ENCODE measurements at places on chromosomes 1 and 21.

DNA sequence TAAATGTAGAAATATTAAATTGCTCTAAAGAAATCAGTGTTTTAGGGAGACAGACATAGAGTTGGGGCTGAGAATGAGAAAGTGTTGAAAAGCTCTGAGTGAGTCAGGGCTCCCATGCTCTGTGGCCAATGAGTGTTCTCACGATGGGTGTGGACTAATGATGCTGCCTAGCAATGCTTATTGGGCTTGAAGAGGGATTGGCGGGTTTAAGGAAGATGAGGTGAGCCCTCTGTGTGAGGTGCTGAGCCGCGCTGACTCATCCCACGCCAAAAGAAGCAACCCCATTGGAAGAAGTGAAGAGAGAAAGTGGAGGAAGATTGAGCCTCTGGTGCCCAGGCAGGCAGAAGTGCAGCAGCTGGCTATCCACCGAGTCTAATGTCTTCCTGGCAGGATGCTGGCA lies 65.1 kb upstream of the DPT start:
- DNase-seq, result no peak

- no peak for DNase-seq
These were observed 33.7 kb downstream of the IER5 start for GRCh38 chr1:181122222-181122621.

DNA sequence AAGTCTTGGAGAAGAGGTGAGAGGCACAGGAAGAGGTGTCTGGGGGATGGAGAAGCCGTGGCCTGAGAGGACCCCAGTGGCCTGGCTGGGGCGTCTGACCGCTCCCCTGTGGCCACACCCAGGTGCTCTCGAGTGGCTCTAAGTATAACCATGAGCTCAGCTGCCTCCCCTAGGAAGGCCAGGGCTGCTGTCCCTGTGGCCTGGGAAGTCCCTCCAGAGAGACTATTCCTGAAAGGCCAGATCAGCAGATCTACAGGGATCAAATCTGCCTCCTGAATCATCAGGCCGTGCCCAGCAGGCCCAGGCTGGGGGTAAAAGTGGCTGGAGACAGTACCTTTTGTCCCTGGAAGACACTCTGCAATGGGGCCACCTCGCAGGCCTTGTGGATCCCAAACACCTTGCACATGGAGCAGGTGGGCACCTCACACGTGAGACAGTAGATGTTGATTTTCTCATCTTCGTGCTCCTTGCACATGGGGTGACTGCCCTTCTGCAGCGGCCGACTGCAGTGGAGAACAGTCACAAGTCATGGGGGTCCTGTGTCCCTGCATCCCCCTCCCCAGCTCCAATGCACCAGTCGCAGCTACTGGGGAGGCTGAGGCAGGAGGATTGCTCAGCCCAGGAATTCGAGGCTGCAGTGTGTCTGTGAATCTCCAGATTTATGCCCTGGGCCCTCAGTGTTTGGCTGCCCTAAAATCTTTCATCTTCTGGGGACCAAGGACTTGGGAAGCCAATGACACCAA lies 6.4 kb downstream of the TRIM63 start:
- DNase-seq, result no peak

DNA sequence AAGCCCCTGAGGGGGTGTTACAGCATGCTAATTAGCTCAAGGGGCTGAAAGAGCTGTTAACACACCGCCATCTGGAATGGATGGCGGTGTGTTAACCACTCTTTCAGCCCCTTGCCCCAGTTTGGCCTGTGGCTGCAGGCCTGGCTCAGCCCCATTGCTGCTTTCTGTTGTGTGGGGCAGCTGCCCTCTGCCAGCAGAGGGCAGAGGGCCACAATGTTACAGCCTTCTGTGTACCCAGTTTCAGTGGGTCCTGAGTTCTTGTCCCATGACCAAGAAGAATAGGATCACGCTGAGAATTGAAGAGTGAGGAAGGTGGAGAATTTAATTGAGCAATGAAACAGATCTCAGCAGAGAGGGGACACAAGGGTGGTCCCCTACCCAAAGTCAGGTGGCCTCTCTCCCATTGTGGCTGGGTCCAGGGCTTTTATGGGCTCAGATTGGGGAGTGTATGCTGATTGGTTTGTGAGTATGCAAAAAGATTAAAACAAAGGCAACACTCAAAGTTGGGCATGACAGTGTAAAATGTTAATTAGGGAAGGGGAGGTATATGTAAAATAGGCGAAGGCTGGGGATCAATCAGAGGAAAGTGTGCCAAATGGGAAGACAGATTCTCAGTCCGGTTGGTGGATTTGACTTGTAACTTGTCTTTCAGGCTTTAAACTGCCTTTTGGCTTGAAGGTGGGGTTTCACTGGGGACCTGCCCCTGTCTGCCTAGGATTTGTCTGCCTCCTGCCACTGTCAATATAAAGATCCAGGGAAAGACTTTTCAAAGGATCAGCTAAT lies 142.2 kb downstream of the RABGAP1L start:
- DNase-seq, result no peak

- DNase-seq, result no peak
These were observed 629 bp downstream of the TAF5L start for GRCh38 chr1:229625071-229625914.

- no peak for DNase-seq
These were observed 35.9 kb downstream of the CNST start for GRCh38 chr1:246602194-246602593.

DNA sequence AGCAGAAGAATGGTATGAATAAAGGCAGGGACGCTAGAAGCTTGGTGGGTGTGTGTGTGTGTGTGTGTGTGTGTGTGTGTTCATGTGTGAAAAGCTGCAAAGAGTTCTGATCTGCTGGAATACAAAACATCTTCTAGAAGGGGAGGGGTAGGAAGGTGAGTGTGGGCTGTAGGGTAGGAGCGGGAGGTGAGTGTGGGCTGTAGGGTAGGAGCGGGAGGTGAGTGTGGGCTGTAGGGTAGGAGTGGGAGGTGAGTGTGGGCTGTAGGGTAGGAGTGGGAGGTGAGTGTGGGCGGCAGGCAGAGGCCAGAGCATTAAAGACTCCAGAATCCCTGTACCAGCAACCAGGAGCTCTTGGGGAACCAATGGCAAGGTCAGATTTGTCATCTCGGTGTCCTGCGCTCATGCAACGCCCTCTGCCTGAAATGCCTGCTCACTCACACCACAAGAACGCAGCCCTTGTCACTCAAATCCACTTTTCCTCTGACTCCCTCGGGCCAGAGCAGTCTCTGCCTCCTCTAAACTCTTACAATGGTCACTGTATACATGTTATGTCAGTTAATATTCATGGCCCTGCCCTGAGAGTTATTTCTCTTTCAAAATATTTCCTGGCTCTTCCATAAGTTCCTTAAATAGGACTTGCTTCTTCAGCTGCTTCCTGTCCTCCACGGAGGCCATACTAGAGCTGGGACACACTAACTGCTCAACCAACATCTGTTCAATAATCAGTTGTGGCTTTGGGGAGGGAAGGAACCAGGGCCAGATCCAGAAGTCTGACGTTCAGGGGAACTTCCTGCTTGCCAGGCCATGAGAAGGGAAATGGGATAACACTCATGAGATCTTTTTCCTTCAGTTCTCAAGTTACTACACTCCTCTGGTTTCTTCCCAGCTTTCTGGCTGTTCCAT lies 53.6 kb upstream of the ZNF644 start:
- no peak for DNase-seq

- DNase-seq, result no peak
These were observed 8.0 kb downstream of the STX6 start for GRCh38 chr1:181014477-181015250.

GRCh38 chr1:224333939-224334786 lies 4.2 kb upstream of the NVL start:
- no peak for DNase-seq

DNA sequence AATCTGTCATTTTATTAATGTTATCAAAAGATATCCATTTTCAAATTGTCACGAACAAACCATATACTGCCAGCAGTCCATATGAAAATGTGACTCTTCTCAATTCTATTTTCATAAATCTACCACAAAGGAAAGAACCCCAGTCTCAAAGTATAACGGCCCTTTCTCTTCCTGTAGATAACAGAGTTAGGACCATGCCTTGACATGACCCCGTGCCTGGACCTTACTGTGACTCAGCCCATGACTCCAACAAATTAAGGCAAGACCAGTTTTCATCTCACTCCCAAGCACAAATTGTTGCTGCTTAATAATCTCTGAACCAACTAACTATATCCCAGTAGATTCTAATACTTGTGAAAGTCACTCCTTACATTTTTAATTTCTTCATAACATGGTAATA lies 124.4 kb upstream of the NFIA start:
- DNase-seq, result no peak

DNA sequence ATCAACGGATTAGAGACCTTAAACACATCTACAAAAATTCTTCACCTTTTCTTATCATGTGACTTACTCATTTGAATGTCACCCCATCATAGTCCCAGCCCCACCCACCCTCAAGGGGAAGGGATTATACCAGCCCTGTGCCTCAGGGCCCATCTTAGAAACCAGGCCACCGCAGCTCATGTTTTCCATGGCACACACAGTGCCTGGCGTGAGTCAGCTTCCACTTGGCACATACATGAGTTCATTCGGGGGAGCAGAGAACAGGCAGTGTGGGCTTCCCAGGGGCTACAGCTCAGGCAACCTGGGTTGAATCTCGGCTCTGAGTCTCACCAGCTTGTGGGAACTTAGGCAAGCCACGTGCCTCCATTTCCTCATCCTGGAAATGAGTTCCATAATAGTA lies 310.6 kb downstream of the NPHP4 start:
- no peak for DNase-seq

DNA sequence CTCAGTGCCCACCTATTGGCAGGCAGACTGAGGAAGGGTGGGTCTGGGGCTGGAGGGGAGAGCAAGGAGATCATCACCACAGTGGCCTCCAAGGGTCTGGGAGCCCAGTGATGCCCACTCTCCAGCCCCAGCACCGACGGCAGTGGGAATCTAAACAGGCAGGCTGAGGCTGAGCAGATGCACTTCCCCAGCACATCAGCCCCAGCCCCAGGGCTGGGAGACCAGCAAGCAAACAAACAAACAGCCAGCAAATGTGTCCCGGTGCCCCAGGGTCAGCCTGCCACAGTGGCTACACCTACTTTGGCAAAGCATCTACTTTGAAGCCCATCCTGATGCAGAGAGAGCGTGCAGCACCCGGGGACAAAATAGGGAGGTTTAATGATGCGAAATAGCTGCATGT lies 216.3 kb upstream of the ZC3H12A start:
- no peak for DNase-seq

DNA sequence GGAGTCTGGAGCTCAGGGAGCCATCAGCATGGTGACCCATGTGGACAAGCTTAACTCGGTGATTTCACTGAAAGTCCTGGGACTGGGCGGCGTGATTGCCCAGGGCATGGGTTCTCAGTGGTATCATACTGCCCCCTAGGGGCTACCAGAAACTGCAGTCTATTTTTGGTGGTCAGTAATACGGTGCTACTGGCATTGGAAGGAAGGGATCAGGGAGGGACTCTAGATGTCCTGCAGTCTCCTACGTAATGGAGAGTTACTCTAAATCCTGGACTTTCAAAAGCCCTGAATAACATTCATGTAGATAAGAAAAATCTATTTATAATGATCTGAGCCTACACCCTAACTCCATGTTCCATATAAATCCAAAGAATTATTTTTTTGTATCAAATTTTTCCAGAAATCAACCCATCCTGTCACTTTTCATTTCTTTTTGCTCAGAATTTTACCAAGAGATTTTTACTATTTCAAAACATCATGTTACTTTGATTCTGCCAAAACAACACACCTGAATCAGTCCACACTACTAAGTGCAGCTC lies 37.3 kb downstream of the PABPC4 start:
- peak; percentile 63 for DNase-seq

DNA sequence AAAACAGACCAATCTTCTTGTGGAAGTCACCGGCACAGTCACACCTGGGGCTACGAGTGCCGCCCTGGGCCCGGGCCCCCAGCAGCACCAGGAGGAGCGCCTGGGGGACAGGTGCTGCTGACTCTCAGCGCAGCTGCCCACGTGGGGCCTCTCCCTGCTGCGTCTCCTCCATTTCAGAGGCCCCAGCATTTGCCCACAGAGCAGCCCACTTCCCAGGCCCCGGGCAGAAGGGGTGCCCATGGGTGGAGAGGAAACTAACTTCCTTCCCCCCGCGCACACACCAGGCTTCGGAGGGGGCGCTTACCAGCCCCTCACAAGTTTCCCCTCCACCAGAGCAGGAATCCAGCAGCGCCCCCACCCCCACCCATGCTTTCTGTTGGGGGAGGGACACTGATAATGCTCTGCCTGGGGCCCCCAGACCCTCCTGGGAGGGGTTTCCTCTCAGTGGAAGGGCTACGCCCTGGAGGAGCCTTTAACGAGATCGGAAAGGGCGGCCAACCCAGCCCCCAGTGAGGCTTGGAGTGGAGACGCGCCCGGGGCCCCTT lies 440 bp downstream of the TNFRSF25 start:
- no peak for DNase-seq

GRCh38 chr1:33641104-33641830 lies 168.8 kb downstream of the ZSCAN20 start:
- DNase-seq, result peak; percentile 13

DNA sequence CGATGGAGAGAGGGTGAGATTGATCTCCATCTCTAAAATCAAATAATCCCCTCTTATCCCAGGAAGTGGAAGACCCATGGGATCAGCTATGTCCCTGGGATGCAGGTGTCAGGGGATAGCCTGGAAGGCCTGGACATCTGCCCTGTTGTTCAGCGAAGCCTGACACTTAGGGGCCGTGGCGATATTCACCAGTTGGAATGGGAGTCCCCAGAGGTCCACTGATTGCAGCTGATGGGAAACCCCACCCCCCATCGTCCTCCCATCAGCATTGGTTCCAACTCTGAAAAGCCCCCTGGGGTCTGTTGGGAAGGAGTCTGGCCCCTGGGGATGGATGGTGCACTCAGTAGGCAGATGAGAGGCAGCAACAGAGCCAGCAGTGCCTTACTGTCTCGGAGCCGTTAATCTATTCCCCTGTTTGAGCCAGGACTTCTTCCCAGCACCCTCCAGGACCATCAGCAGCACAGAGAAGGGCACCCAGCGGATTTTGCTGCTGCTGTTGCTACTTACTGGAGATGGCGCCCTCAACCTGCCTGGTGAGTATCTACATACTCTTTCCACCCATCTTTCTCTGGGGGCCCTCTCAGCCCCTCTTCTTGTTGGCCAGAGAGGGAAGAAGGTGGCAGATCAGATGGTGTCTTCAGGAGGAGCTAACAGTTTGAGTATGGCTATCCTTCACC lies 13.4 kb downstream of the CATSPER4 start:
- no peak for DNase-seq

Data from nephron progenitor cell (in vitro differentiated cells).